Left renal cortex interstitium (tissue), 4 donors: ENCODE measurements at places on chromosomes 12 and 14.
A peak's percentile ranks its signal among the peaks of the same experiment; 100 is the strongest.

GRCh38 chr14:95052016-95052585 is 105.2 kb downstream of the DICER1 start:
- no peak for DNase-seq

DNA sequence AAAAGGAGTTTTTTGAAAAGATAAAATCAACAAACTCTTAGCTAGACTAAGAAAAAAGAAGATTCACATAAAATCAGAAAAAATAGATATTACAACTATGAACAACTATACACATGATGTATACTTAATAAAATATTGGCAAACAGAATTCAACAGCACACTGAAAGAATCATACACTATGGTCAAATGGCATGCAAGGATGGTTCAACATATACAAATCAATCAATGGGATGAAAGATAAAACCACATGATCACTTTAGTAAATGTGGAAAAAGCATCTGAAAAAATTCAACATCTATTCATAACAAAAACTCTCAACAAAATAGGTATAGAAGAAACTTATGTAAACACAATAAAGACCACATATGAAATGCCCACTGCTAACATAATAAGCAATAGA is 84.5 kb upstream of the BBS10 start:
- no peak for DNase-seq

DNA sequence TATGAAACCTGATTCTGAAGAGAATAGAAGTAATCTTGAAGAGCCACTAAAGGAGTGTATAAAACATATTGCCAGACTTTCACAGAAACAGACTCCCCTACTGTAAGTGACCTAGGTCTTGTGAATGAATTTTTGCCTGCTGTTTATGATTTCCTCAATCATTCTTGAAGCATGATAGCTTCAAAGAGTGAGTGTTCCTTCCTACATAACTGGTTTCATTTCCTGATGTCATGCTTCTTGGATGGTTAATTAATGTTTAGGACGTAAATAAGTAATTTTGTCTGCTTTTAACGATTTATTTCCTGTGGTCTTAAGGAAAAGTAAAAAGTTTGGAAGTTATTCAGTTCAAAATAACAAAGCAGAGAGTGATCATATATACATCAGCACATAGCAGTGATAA is 129.8 kb downstream of the PIK3C2G start:
- DNase-seq = peak; percentile 9

- DNase-seq = no peak
Measured at GRCh38 chr14:25381498-25381897, 331.6 kb upstream of the STXBP6 start.

DNA sequence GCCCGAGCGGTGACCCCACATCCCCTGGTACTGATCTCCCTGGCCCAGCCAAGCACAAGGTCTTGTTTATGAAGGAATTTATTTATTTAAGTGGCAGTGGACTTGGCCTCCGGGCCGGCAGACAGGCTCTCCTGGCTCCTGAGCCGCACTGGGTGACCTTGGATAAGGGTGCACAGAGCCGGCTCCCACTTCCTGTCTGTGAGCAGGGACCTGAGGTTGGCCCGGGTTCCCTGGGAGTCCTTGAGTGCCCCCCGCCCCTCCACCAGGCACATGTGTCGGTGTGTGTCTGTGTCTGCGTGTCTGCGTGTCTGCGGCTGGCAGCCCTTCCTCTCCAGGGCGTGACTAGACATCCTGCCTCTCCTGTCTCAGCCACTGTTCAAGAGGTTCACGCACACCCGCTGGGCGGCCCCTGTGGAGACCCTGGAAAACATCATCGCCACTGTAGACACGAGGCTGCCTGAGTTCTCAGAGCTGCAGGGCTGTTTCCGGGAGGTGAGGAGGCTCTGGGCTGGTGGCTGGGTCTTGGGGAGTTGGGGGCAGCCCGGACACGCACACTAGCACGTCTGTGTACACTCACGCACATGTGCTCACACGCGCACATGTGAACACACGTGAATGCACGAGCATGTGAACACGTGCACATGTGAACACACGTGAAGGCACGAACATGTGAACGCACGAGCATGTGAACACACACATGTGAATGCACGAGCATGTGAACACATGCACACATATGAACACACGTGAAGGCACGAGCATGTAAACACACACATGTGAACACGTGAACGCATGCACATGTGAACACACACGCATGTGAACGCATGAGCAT is 9.3 kb downstream of the TNFAIP2 start:
- DNase-seq = no peak

DNA sequence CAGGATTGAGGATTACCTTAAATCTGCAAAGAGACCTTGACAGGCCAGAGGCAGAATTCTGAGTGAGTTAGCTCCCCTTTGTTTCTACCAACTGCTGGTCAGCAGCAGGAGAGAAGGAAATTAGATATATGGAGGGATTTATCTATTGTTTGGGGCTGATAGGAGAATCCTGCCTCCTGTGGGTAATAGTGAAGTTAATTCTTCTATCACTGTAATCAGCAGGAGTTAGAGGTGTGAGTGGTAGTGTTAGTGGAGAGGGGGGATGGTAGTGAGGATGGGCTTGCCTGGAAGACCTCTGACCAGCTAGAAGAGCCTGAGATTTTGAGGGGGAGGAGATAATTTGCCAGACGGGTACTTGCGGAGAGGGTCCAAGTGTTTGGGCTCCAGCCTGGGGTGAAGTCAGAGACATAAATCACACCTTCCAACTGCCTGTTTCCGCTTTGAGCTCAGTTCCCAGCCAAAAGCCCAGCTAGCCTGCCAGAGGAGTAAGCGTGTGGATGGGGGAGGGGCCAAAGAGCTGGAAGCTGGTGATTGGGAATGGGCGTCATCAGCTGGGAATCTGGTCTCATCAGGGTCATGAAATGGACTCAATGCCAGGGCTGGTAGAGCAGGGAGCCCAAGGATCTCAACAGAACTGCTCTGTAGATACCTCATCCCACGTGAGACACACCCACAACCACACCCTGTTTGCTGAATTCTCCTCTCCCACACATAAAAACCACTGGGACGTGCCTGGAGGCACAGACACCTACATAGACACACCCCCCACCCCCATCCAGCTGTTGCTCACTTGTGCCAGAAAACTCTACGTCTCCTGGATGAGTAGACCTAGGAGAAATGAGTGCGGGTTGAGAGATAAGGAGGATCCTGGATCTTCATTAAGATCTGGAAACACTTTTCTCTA is 13.1 kb upstream of the ITGA5 start:
- peak; percentile 39 for DNase-seq

GRCh38 chr12:3596703-3597415 is 105.9 kb downstream of the PRMT8 start:
- DNase-seq = no peak

DNA sequence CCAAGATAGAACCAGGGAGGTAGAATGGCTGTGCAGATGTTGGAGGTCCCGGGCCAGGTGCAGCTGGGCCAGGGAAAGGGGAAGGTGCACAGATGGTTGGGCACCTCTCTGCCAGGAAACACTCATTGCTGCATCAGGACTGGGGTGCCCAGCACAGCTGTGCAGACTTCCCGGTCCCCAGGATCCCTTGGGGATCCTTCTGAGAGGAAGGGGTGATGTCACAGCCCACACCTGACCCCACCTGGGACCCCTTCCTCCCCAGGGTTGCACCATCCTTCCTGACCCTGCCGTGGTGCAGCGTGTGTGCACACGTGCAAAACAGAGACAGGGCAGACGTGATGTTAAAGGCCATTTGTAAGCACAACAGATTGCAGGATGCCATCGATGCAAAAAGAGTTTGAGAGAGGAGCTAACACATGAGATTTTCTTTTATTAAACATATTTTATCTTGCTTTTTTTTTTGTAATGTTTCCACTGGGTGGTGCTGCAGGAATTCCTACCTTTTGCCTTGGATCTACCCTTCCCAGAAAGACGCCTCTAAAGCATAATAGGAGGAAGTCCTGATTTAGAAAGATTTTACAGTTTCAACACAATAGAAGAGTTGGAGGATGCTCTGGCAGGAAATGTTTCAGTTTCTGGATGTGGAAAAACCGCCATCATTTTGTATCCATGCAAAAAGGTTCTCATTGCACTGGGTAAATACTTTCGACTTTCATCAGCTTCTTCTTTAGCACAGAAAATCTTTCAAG is 14.8 kb downstream of the ELK3 start:
- no peak for DNase-seq

DNA sequence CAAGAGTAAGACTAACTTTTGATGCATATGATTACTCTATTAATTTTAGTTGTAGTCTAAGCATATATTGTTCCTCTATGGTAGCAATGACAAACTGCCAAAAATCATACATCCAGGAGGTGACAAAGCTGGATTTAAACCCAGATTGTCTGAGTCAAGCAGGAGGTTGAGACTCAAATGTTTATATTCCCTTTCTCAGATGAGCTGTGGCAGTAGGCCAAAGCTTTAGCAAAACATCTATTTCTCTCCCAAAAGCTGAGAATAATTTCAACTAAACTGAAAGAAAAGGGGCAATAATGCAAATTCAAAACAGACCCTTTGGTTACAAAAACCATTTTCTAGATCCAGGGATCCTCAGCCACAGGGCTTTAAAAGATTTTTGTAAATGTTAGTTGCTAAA is 173.6 kb downstream of the SEC23A start:
- DNase-seq = no peak

DNA sequence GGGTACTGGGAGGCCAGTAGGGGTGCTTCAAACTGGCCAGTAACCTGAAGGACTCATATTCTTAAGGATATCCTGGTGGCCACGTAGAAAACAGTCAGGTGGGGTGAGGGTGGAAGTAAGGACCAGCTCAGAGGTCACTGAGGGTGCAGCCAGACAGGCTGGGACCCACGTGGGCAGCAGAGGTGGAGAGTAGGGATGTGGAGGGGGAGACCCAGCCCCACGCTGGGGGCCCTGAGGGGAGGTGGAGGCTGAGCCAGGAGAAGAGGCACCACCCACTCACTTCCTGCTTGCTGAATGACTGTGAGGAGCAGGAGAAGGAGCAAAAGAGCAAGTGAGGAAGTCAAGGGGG is 12.6 kb upstream of the SERPINA3 start:
- no peak for DNase-seq

GRCh38 chr12:51926718-51927117 is 19.4 kb downstream of the ACVRL1 start:
- DNase-seq = no peak

DNA sequence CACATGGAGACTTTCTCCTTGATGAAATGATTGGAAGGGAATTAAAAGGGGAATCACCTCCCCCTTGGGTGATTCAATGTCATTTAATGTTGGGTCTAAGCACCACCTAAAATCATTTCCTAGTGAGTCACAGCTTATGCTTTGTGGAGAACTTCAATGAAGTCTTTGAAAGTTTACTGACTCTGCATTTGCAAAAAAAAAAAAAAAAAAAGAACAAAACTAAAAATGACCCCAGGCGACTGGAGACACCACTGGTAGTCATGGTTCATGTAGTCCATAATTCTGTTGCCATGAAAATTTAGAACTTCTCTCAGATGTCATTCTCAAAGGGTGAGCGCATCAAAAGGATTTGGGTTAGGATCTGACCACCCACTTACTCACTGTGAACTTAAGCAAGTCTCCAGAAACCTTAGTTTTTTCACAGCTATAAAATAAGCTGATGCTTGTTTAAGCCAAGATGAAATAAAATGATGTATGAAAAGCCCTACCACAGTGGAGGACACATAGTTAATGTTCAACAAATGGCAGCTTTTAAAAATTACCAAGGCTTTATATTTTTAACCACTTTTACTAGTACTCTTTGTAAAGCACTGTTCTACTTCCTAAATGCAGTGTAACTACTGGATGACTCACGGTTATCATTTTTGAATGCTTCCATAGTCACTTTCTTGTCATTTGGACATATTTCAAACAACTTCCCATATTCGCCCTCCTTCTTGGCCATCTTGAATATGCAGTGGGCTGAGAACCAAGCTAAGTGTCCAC is 18.1 kb upstream of the KSR2 start:
- no peak for DNase-seq

GRCh38 chr14:92603309-92604242 is 90.0 kb downstream of the RIN3 start:
- no peak for DNase-seq

DNA sequence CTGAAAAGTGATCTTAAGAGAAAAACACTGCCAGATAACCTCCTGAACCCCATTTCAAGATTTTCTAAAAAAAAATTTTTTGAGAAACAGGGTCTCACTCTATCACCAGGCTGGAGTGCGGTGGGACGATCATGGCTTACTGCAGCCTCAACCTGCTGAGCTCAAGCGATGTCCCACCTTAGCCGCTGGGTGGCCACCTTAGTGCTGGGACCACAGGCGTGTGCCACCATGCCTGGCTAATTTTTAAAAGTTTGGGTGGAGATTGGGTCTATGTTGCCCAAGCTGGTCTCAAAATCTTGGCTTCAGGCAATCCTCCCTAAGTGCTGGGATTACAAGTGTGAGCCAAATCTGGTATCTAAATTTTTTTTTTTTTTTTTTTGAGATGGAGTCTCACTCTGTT is 3.4 kb downstream of the PNMA1 start:
- DNase-seq = no peak

DNA sequence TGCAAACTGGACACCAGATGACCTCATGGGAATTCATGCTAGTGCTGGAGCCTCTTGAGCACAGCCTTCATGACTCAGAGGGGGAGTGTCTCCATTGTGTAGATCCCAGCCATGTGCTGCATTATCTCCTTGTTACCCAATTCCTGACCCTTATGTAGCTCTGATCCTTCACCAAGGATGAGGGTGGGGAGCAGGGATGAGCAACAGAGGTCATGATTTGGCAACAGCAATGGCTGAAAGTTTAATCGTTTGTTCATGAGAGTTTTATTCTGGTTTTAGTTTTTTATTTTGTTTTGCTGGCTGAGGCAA is 9.5 kb upstream of the BDKRB1 start:
- no peak for DNase-seq

GRCh38 chr12:130435826-130436225 is 98.1 kb downstream of the PIWIL1 start:
- DNase-seq = no peak

DNA sequence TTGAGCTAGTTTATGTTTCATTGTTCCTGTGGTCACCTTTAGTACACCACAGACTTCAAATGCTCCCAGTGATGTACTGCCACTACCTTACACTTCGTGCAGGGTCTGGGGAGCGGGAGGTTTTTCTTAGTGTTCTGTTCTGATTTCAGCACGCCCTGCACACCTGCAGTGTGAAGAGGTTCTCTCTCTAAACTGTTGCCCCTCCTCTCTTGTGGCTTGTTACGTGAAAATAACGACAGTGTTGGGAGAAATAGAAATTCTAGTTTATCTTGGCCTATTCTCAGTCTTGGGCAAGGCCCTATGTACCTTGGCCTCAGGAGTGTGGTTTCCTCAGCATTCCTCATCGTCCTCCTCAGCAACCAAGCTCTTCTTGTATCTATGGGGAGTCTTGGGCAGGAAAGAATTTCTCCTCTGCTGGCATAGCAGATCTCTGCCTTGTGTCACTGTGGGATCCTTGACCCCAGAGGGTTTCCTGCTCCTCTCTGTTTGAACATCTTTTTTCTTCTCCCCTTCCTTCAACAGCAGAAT is 48.6 kb downstream of the EIF2S3B start:
- DNase-seq = no peak

- DNase-seq = no peak
Measured at GRCh38 chr14:75926431-75927115, 55.2 kb downstream of the TGFB3 start.
